Hematopoietic multipotent progenitor cell (in vitro differentiated cells): ENCODE measurements at places on chromosomes 7 and 10. TPM values are rescaled to one million over a fixed set of nuclear protein-coding genes. Genes with fewer than 3 reads are reported as not detected.

DNA sequence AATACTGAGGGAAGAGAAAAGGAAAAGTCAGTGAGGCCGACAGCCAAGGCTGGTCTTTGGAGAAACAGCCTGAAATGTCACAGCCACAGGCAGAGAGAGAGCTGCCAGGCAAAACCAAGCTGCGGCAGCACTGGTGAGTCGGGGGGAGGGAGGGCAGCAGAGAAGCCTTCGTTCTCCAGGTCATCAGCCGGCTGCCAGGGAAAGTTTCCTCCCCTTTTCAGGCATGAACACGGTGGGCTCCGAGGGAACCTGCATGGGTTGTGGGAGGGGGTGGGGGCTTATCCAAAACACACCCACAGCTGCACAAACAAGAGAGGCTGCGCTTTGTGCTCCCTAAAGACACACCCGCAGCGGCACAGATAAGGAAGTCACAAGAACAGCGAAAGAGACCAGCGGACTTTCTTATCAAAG is 62.3 kb upstream of the NKX6-2 start:
- DNase-seq: no peak

The ELN gene
- total RNA-seq: 27.5 TPM

The ZNRF2 gene
- 12.7 TPM for total RNA-seq

The MPP7 gene
- total RNA-seq: 7.8 TPM
